ENCODE measurements at places on chromosomes 4 and X.

DNA sequence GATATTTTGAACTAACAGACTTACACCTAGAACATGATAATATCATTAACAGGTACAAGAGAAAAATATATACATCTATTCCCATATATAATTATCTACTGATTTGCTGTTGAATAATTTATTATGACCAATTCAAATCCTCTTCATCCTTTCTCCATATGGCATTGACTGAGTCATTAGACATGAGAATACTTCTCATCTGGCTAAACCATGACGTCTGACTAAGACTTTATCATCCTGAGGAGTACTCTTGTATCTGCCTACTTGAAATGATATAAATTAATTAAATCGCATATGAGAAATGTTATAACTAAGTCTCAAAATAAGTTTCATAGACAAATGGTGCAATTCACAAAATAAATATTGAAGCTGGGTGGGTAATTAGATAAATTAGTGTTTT lies 67.4 kb downstream of the EMCN start:
- no peak for DNase-seq

DNA sequence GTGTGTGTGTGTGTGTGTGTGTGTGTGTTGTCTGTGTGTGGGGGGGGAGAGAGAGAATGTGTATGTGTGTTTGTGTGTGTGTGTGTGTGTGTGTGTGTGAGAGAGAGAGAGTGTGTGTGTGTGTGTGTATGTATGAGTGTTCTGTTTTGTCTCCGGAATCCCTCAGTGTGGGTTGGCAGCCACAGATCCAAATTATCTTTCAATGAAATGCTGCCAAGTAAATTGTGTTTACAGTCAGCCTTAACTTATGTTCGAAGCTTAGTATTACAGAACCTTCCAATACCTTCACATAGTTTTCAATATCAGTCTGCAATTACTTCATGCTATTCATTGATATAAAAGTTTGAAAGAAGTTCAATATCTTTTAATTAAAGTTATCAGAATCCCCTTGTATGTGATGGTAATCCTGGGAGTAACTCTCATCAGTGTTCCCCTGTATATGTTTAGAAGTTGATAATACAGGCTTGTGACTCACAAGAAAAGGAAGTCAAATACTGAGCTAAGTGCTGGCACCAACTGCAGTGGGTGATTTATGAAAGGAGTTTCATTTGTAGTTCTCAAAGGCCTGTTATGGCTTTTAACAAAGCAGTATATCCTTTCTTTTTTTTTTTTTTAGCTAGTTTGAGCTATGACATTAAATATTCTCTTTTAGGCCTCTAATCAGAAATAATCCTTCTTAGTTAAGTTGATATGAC lies 51.6 kb upstream of the HTR2C start:
- no peak for DNase-seq

GRCh38 chr4:171582961-171583581 lies 230.1 kb upstream of the GALNTL6 start:
- no peak for DNase-seq

DNA sequence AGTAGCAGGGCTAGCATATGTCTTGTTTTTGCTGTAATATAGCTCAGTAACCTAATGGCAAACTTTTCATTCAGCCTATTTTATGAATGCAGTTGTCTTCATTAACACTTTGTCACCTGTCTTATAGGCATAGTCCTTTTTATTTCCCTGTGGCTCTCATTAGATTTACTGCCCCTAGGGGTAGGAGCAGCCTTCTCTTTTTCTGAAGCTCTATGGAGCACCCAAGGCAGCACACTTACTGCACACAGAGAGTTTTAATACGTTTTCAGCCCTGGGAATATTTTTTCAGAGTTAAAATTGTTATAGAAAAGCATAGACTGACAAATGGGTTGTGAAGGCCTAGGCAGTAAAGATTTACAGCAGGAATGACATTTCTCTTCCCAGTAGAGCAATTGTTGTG lies 406.8 kb downstream of the TMA16 start:
- no peak for DNase-seq
